ENCODE measurements at places on chromosomes 1 and 21.

DNA sequence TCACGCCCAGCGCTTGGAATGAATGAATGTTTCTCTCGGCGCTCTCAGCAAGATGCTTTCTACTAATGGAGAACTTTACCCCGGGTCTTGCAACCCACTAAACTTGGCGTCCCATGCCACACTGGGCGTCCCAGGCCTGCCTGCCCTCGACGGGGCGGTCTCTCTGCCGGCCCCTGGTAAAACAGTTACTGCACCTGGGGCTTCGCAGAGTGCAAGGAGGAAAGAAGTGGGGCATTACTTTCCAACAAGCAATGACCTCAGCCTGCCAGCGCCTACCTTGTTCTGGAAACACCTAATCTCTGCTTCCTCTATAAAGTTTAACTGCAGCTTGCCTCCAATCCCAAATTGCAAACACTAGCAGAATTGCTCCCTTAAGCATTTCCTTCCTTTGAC is 27.8 kb upstream of the NFIA start:
- no peak for DNase-seq

DNA sequence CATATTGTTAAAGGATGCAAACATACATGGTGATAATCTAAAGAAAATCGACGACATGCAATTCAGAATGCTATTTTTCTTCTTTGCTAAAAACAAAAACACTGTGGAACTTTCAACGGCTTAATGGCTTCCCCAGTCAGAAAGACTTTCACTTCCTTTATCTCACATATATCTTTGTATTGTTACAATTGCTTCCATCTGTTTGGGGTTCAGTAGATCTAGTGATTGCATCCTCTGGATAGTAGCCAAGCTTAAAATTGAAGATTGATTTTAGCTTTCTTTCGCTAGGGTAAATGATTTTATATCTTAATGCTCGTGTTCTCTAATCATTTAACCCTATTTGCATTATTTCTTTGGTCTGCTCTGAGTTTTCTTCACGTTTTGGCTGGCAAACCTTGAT is 31.8 kb upstream of the ADAMTS1 start:
- no peak for DNase-seq

DNA sequence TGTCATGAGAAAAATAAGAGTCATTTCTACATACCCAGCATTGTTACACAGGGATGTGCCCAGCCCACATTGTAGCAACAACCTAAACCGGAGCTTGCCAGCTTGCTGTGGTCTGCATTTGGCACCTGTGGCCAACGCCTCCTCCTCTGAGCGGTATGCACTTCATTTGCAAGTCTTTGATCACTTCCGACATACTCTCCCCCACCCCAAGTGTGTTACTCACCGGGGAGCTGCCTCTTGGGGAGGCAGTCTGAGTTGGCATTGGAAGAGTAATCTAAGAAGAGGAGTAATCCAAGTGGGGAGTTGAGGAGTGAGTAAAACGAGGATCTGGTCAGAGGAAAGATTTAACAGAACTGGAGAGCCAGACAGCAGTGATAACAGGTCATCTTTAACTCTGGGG is 3.8 kb downstream of the BCL9 start:
- DNase-seq, result peak; percentile 41

GRCh38 chr1:56482486-56482885 is 96.9 kb downstream of the PLPP3 start:
- no peak for DNase-seq

All from femur (tissue), 1 donor.